ENCODE measurements at places on chromosomes 13 and 19.

GRCh38 chr13:55554741-55555140 is 1586.0 kb upstream of the PRR20A start:
- no peak for DNase-seq

- DNase-seq = peak; percentile 96
These were observed at the start of gene KBTBD6 for GRCh38 chr13:41132512-41133152. Gene KBTBD6 (minus strand): TSS chr13:41132802. CDS start chr13:41132511, 291 bp downstream.

DNA sequence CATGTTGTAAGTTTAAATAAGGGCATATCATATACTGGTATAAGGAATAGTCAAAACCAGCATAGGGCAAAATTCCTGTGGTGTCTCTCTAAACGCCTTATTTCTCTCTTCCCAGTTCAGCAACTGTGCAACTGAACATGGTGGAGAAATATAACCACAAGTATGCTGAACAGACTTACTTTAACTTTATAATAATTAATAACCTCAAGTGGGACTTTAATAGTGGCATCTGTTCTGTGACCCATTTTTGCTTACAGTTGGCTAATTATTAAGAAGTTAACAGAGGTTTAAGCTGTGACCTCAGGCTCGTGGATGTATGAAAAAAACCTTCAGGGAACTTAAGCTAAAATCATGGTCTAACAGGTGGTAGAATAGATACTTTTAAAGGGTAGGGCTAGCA is 54.3 kb downstream of the MICU2 start:
- no peak for DNase-seq

DNA sequence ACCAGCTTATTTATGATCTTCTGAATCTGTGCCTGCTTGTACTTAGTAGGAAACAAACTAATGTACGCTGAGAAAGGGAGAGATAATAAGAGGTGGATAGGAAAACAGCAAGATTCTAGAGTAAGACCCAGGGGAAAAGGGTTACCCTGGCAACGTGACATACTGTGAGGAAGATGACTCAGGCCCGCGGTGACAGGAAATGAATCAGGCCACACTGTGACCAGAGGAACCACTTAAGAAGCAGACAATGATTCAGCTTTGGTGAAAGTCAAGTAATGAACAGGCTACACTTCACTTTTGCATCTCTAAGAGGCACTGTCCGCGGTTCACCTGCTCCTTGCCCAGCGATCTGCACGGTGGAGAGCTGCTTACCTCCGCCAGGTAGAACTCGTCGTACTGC is 158.2 kb downstream of the NALCN start:
- peak; percentile 55 for DNase-seq

DNA sequence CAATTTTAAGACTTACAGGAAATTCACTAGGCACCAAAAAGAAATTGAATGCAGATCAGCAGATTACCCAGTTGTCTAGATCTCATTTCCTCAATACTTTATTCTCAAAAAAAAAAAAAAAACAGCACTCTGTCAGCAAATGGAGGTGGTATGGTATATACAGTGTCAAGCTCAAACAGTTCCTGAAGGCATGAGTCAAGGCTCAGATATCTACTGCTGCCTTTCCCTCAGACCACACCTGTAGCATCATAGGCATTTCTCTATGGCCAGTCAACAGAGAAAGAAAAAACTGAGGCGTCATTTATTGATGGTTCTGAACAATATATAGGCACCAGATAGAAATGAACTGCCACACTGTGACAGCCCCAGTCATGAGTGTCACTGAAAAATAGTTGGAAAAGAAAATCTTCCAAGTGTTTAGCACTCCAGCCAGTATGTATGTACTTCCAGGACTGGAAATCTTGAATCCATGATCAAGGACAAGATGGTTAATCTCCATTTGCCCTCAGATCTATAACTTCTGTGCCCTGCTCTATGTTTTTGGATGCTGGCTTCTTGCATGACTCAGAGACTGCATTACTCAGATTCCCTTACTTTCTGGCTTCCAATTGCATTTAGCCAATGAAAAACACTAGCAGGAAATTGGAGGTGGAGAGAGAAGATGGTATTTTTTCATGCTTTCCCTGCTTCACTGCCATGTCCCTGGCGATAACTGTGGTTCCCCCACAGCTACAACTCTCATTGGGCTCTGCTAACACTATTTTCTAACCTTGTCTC is 8.4 kb upstream of the COG3 start:
- no peak for DNase-seq
